ENCODE measurements at places on chromosomes 2 and 18.

- DNase-seq = no peak
Measured at GRCh38 chr2:240637116-240637900, 12.0 kb downstream of the GPR35 start.

DNA sequence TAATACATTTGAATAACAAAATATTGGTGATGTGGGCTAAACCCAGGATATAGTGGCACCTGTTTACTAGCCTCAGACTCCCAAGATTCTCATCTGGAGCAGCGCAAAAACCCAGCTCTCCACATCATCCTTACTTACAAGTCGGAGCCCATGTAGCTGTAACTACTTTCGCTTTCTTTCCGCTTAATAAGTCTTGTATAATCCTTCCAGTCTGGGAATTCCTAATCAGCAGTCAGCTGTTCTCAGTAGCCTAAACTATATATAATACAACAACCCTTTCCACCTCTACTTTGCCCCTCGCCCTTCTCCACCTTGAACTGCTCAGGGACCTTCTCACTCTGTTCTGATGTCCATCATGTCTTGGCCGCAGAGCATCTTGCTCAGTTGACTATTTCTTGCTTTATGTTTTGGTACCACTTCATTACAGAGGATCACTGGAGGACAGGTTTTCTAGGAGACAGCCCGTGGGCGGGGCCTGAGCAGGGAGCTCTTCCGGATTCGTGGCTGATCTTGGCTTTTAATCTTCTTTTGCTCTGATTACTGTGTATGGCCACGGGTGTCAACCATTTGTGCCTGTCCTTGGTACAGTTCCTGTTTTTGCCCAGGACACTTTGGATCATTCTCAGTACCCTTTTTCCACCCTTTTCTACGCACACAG, 119.9 kb upstream of the SERTAD2 start:
- no peak for DNase-seq

- DNase-seq = peak; percentile 99
Measured at GRCh38 chr2:9287400-9288045, 80.9 kb downstream of the ASAP2 start.

DNA sequence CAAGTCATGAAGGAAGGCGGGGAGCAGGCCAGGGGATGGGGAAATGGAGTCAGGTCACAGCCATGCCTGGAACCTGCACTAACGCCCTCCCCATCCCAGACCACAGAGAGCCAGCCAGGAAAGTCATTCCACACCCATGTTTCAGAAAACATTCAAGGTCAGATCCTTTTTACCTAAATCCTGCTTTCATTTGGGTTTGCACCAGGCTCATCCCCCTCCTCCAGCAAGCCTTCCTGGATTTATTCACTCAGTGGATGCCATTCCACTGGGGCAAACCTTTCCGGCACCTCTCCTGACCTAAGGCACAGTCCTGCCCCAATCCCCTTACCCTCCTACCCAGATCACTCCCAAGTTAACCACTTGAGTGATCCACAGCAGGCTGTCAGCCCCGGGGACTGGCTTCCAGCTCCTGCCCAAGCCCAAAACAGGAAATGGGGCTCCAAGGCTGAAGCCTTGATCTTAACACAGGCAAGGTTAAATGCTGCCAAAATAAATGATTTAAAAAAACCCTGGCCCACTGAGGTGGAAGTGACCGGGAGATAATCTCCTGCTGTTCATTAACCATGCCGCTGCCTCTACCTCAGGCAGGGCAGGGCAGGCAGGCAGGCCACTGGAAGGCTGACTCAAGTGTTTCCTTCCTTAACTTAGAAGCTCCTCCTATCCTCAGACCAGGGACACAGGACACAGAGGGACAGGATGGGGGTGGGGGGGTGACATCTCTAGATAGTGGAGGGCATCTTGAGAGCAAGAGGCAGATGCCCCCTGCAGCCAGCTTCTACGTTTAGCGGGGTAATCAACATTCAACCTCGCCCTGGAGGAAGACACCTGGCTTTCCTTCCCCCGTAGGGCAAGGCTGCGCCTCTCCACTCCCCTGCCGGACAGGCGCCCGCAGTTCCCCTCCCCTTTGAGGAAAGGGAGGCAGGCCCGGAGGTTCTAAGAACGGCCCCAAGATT, 1.4 kb downstream of the RAB11FIP5 start:
- peak; percentile 58 for DNase-seq

GRCh38 chr18:64991102-64991501, 759.7 kb upstream of the CDH7 start:
- peak; percentile 6 for DNase-seq

- no peak for DNase-seq
Measured at GRCh38 chr2:237538901-237539300, 27.5 kb upstream of the PRLH start.

DNA sequence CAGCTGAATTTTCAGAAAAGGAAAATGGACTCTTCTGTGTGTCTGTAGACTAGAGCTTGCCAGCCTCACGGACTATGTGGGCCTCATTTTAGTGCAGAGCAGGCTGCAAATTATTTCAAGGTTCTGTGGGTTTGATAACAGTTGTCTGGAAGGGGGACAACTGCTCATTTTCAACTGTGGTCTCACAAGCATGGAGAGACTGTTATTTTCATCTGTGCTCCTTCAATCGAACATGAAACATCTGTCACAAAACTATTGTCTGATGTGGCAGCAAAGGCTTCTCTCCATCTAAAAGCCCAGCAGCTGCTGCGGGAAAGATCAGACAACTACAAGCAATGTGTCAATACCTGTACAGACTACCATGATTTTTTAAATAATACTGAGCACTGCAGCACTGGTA, 211.8 kb downstream of the LRRTM4 start:
- no peak for DNase-seq

DNA sequence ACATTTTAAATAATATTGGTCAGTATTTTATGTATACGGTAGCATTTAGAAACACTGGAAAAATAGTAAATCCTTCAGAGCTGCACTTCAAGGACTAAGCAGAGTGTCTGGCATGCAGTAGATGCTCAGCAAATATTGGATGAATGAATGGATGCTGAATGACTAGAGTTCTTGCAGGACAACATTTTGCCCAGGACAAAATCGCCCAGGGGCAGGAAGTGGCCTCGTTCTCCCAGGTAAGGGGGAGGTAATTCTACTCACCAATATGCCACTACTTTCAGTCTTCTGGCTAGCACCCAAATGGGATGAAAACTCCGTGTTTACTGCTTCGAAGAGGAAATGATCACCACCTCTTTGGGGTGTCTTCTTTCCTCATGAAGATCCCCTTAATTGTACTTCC, 4.0 kb upstream of the DGUOK start:
- peak; percentile 63 for DNase-seq

DNA sequence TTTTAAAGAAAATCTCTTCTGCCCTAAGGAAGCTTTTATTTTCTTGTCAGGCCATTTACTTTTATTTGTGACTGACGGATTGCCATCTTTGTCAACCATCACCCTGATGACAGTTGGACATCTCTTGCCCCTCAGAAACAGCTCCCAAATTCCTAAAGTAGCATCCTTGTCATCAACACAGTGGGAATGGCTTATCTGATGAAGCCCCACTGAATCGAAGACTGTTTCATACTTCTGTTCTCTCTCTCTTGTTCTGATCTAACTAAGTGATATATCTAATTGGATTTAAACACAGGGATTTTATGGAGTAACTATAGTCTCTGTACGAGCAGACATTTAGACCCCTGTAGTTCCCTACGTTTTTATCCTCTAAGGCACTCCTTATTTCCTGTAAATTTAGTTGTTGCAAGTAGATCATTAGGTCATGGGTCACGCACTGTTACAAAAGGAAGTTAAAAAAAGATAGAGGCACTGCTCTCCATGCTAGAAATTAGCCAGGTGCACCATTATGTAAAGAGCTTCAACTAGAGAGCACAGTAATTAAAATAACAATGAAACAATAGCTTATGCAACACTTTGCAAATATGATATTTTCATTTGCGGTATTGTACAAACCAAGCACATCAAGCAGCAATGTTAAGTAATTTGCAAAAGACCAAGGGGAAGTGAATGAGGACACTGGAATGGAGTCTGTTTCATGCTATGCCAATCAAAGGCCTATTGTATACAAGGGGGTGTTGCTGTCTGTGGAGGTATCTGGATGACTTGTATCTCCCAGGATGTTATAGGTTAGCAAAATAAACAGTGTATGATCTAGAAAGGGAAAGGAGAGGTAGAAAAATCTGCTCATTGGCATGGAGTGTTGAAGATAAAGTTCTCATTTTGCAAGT, 284.7 kb downstream of the LRRTM1 start:
- DNase-seq = no peak

DNA sequence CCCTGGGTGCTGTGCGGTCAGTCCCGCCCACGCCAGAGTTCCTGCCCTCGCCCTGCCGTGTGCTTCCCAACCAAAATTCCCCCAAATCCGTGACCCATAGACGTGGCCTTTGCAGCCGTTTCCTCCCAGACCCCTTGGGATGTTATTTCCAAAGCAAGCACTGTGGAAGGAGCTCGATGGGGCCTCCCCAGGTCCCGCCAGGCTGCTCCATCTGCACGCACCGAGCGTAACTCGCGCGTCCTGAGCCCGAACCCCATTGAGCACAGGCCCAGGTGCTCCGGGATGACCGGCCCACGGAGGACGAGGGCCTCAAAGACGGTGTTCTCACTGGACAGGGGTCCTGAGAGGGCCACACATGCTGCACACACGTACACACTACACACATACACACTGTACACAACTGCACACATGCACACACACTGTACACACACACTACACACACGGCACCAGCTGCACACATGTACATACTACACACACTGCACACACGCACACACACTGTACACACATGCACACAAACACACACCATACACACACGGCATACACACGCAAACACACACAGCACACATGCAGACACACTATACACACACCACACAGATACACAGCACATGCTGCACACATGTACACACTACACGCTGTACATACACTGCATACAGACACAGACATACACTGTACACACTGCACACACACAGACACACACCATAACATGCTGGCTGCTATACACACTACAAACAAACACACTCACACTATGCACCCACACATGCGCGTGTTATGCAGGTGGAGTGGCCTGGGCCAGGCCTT, 431.2 kb upstream of the SALL3 start:
- DNase-seq = no peak

DNA sequence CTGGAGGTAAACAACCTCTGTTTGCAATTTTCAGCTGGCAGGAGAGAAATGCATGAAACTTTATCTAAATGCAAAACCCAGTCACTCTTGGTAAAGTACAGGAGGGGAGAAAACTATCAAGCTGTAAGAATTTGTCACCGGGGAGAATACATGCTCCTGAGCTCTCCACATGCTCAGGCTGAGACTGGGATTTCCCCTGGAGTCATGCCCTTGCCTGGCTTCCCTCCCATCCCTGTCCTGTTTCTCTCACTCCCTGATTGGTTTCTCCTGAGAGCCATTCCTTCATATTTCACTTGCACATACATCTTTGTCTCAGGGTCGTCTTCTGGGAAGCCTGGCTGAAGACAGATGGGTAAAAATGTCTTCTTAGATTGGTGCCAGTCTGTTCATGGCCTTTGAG, 52.9 kb upstream of the SPATS2L start:
- DNase-seq = no peak

DNA sequence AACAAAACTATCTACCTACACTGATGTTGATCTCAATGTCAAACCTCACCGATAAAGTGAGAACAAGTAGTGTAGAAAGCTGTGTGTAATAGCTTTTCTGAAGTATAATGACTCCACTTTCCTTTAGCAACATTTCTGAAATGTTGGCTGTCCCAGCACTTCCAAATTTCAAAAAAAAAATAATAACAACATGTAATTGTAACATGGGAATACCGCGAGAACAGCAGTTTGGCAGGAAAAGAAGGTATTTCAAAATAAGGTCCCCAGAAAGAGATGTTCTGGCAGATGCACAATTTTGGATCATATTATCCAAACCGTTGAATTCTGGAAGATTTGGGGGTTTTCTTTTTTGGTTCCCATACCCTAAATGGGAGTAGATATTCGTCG, 352.0 kb downstream of the ARHGAP15 start:
- no peak for DNase-seq

- peak; percentile 26 for DNase-seq
Measured at GRCh38 chr2:20745924-20746555, 76.9 kb downstream of the LDAH start.

DNA sequence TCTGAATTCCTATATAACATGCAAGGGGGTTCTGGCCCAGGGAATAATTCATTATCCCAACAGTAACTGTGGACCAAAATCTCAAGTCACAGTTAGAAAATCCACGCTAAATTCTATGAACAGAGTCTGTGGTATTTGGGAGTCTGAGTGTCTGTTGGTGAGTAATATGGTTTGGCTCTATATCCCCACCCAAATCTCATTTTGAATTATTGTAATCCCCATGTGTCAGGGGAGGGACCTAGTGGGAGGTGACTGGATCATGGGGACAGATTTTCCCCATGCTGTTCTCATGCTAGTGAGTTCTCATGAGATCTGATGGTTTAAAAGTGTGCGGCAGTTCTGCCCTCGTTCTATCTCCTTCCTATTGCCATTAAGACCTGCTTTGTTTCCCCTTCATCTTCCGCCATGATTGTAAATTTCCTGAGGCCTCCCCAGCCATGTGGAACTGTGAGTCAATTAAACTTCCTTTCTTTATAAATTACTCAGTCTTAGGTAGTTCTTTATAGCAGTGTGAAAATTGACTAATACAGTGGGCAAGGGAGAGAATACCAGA, 68.3 kb downstream of the NBAS start:
- DNase-seq = no peak

GRCh38 chr2:26173776-26174482, 1.0 kb downstream of the GAREM2 start:
- no peak for DNase-seq

GRCh38 chr2:42762823-42763804, 821 bp downstream of the OXER1 start:
- DNase-seq = no peak

DNA sequence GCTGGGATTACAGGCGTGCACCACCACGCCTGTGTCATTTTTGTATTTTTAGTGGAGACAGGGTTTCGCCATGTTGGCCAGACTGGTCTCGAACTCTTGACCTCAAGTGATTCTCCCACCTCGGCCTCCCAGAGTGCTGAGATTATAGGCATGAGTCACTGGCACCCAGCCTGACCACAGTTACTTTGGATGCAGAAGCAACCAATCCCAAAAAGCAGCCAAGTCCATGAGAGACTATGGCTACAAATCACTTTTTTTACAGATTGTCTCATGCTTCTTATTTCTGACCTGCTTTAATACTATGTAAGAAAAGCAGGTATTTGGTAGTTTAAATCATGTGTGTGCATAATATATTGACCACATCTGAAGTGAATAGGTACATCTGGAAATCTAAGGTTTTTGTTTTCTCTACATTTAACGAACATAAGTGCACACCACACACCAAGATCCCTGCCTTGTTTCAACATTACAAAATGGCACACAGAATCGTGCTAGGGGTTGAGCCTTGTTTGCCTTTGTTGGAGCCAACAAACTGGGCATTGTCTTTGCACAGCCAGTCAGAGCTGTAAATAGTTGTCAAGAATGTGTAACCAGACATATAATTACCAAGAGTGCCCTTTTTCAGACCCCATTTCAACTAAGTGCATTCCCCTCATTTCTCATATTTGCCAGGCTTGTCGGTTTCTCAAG, 18.3 kb upstream of the MAP4K4 start:
- DNase-seq = peak; percentile 47

DNA sequence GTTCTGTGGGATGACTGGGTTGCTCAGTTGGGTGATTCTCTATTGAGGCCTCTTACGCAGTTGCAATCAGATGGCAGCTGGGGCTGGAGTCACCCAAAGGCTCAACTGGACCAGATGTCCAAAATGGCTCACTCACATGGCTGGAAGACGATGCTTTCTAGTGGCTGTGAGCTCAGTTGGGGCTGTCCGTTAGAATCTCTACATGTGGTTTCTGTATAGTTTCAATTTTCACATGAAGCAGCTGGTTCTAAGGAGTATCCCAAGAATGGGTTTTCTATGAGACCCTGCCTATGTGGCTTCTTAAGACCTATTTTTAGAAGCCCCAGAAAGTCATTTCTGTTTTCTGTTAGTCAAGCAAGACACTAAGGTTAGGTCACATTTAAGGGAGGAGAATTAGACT, 4.4 kb downstream of the XRCC5 start:
- no peak for DNase-seq
